Effector CD4-positive, alpha-beta T cell (primary cell): ENCODE measurements at places on chromosomes 11 and 22.

- DNase-seq = no peak
These were observed 66.9 kb upstream of the CTSC start for GRCh38 chr11:88404391-88404790.

DNA sequence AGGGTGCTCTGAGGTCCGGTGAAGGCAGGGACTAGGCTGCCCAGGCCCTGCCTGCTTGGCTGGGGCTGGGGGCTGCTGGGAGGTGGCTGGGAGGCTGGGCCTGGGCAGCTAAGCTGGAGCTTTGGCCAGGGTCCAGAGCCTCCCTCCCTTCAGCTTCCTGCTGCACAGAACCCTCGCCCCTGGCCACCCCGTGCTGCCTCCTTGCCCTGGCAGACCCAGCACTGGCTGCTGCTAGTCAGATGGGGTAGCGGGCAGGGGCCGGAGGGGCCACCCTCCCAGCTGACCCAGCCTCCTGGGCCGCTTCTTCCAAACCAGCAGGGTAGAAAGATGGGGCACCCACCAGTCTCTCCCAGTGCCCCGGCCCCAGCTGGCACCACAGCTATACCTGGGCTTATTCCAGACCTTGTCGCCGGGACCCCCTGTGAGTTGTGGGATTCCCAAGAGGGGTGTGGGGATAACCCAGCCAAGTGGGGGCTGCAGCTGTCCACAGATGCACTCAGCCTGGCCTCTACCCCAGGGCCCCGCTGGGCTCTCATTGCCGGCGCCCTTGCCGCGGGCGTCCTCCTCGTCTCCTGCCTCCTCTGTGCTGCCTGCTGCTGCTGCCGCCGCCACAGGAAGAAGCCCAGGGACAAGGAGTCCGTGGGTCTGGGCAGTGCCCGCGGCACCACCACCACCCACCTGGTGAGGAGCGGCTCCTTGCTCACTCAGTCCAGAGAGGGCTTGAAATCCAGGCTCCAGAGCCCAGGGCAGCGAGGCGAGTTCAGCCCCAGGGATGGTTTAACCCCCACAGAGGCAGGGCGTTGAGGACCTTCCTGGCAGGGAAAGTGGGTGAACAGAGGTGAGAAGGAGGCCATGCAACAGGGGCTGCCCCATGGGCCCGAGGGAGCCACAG lies at the start of gene SYT8:
Gene SYT8, plus strand, starts transcription at position 212 of the 892 bp plus-strand sequence. Its CDS starts 116 bp downstream, at position 328.
- no peak for DNase-seq

DNA sequence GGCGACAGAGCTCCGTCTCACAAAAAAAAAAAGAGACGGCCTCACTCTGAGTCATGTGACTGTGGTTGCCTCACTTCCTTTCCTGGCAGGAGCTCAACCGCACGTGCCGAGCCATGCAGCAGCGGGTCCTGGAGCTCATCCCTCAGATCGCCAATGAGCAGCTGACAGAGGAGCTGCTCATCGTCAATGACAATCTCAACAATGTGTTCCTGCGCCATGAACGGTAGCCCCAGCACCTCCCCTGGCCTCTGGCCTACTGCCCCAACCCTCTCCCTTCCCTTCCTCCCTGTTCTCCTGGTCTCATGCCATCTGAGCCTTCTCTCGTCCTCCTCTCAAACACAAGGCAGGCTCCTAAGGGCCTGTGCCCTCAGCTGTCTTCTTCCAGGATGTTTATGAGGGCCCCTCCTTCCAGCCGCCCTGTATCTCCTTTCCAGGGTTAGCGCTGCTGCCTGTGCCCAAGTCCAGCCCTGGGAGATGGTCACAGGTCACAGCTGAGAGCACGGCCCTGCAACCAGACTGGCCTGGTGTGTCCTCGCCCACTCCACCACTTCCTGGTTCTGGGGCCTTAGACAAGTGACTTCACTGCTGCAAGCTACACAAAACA lies 30.7 kb downstream of the TOM1 start:
- peak; percentile 36 for DNase-seq

- DNase-seq = no peak
These were observed 265.7 kb upstream of the CTSC start for GRCh38 chr11:88603091-88603867.

- DNase-seq = no peak
These were observed 61.3 kb upstream of the PPP6R3 start for GRCh38 chr11:68398995-68399851.

GRCh38 chr11:34260072-34260575 lies 97.7 kb downstream of the ABTB2 start:
- DNase-seq = no peak

DNA sequence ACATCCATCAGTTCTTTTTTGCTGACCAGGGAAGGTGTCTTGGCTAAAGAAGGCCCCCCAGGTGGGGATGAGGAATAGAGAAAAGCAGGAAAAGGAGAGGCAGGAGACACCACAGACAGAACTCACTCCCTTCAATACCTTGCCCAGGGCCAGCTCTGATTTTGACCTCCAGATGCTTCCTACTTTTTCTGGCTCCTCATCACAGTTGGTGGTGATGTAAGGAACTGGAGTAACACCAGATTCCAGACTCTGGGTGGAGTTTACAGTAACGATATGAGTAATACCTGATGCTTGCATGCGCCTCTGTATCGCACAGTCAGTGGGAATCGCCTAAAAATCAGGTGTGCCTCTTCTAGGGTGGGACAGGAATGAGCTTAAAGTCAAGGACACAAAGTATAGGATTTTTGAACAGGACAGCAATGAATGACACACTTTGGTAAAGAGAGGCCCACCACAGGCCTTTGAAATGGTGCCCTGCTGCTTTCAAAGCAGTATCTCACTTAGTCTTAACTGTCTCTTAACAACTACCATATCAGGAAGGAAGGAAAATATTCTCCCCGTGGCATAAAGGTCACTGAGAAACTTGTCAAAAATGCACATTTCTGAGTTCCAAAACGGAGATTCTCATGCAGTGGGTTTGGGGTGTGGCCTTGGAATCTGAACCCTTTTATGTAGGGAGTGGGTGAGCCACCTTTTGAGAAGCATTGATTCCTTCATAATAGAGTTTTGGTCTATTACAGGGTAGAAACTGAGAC lies 140.8 kb downstream of the SNX19 start:
- DNase-seq = no peak

- DNase-seq = no peak
These were observed 94.4 kb downstream of the SCN3B start for GRCh38 chr11:123560006-123560405.

- no peak for DNase-seq
These were observed 2.9 kb downstream of the PHLDB1 start for GRCh38 chr11:118610225-118610772.

DNA sequence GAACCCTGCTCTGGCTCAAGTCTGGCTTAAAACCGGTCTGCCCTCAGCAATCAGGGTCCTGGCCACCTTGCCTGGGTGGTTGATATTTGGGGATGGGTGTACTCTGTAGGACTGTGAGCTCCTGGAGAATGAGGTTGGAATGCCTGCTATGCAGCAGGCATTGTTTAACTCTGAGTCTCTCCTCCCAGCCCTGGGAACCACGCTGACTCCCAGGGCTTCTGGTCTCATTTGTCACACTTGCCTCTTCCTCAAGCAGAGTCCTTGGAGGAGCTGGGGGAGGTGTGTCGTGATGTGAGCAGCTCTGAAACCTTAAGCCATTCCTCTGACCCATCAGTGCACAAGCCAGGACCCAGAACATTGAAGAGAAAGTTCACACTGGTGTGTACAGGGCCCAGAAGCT lies 340.1 kb downstream of the MN1 start:
- DNase-seq = no peak

- no peak for DNase-seq
These were observed 84.4 kb downstream of the MED15 start for GRCh38 chr22:20591660-20592310.

GRCh38 chr11:64344787-64345186 lies 4.8 kb downstream of the CCDC88B start:
- DNase-seq = no peak

- DNase-seq = no peak
These were observed 177.3 kb downstream of the GUCY1A2 start for GRCh38 chr11:106840947-106841346.

GRCh38 chr11:67408437-67409200 lies 4.7 kb downstream of the TBC1D10C start:
- DNase-seq = no peak

GRCh38 chr11:127118811-127119210 lies 118.2 kb upstream of the KIRREL3 start:
- DNase-seq = no peak

GRCh38 chr11:21520244-21520643 lies 672.6 kb upstream of the ANO5 start:
- DNase-seq = no peak

DNA sequence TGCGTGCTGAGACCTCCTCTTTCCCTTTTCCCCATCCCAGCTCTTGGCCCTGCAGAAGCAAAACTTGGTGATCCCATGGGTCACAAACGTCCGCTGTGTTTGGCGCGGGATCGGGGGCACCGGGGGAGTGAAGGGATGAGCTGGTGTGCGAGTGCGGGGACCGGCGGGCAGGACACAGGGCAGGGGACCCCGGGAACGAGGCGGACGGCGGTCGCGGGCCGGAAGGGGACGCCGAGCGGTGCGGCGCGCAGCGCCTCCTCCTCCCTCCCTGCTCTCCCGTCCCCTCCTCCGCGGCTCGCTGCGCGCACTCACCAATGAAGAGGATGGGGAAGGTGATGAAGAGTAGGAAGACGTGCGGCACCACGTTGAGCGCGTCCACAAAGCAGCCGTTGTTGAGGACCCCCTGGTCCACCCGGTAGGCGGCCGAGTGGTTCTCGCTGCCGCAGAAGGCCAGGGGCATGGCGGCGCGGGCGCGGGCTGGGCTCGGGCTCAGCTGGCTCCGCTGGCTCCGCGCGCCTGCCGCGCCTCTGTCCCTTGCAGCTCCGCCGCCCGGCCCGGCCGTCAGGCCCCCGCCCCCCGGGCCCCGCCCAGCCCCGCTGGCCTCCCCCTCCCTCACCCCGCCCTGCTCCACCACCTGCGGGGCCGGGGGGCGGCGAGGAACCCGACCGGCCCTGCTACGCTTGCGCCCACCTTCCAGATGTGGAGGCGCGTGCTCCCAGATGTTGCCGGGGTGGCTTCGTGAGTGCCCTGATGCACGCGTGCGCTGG lies at the start of gene ABCC8:
Gene ABCC8, minus strand, starts transcription at position 529 of the 767 bp plus-strand sequence. Its CDS starts 69 bp downstream, at position 460.
- DNase-seq = no peak

DNA sequence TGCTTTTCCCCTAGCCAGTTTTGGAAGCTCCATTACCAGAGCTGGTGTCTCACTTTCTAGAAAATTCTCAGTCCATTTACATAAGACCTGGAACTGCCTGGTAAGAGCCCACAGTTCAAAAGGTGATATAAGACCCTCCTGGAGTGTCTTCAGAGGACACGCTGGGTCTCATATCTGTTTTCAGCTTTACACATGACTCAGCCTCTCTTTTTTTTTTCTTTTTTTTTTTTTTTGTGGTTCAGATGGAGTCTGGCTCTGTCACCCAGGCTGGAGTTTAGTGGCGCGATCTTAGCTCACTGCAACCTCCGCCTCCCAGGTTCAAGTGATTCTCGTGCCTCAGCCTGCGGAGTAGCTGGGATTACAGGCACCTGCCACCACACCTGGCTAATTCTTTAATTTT lies 30.7 kb downstream of the WEE1 start:
- no peak for DNase-seq

DNA sequence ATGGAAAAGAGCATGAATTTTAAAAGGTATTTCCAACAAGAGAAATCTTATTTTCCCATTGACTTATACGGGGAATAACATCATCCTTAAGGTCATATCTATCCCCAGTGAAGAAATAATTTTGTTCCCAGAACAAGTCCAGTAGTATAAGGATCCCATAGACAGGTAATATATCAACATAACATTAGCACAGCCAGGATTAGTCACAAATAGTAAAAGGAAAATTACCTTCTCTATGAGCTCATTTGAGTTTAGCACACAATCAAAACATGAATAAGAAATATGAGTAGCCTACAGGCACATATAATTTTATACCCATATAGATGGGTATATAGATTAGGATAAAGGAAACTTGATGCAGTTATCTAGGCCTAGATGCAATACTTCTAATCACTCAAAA lies 2.8 kb upstream of the OR52K1 start:
- no peak for DNase-seq

GRCh38 chr11:130304651-130305050 lies 10.1 kb downstream of the ZBTB44 start:
- no peak for DNase-seq

GRCh38 chr11:26263769-26264168 lies 68.2 kb upstream of the ANO3 start:
- no peak for DNase-seq

DNA sequence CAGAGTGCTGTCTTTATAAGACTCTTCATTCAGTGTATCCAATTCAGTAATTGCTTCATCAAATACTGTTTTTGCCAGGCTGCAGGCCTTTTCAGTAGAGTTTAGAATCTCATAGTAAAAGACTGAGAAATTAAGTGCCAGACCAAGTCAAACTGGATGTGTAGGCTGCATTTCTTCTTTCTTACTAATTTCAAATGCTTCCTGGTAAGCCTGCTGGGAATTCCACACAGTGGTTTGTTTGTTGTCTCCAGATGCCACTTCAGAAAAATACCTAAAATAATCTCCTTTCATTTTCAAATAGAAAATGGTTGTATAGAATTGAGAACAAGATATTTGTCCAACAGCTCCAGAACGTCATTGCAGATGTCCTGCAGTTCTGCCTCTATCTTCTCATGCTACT lies 34.7 kb downstream of the LDHAL6A start:
- no peak for DNase-seq

- no peak for DNase-seq
These were observed 43.5 kb downstream of the MIAT start for GRCh38 chr22:26700886-26701285.

DNA sequence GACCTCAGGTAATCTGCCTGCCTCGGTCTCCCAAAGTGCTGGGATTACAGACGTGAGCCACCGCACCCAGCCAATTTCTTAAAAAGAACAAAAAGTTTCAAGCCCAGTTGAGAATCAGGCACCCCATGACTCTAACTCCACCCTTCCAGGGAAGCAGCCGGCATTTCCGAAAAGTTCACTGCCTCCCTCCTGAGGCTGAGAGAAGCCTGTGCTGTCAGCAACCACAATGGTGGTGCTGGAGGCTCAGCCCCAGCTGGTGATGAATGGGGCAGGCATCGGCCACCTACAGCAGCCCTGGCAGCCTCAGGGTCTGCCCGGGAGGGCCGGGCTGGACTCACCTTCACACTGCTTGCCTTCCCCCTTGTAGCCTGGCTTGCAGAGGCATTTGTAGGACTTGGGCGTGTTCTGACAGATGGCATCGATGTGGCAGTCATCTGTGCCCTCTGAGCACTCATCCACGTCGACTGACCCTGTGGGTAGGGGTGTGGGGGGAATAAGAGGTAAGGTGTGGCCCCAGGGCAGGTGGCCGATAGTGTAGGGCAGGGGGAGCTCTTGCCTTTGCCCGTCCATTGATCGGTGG lies 4.3 kb downstream of the SCUBE1 start:
- no peak for DNase-seq

GRCh38 chr22:21571679-21572078 lies 4.2 kb downstream of the UBE2L3 start:
- no peak for DNase-seq

GRCh38 chr11:69799582-69799981 lies 19.6 kb downstream of the FGF3 start:
- no peak for DNase-seq

DNA sequence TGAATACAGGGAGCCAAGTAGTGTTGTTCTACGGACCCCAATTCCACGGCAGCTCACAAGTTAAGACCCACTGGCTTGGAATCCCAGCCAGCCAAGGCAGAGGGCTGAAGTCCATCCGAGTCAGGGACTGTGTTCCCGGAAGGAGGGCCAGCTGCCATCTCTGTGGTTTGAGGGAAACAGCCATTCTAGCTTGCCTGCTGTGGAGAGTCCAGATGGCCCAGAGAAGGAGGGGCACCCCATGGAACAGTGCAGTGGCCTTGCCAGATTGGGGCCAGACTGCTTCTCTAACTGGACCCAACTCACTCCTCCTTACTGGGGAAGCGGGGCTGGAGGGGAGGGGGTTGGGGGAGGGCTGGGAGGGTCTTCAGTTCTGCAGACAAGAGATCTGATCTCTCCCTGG lies 156.4 kb downstream of the FAM181B start:
- no peak for DNase-seq
